Endothelial cell of umbilical vein (primary cell): ENCODE measurements at places on chromosomes 4 and X. TPM values are rescaled to one million over a fixed set of nuclear protein-coding genes. Genes with fewer than 3 reads are reported as not detected.
A peak's percentile ranks its signal among the peaks of the same experiment; 100 is the strongest.

- no peak overlapping the region for H3K27ac ChIP-seq
- no peaks in the 10 kb centered on the region for H3K36me3 ChIP-seq
- peak overlapping the region; percentile 6 for H3K4me3 ChIP-seq
Measured at GRCh38 chr4:3765271-3766035, 732 bp upstream of the ADRA2C start.

- H3K36me3 ChIP-seq = no peaks in the 10 kb centered on the region
- DNase-seq = no peak
- H3K4me3 ChIP-seq = no peak overlapping the region
- no peaks in the 10 kb centered on the region for H3K27me3 ChIP-seq
- no peak overlapping the region for H3K27ac ChIP-seq
Measured at GRCh38 chr4:105357258-105357980, 116.4 kb downstream of the PPA2 start.

- H3K36me3 ChIP-seq = no peaks in the 10 kb centered on the region
- H3K27ac ChIP-seq = no peak overlapping the region
- H3K4me3 ChIP-seq = no peak overlapping the region
- no peak for DNase-seq
Measured at GRCh38 chr4:18844726-18845125, 823.2 kb upstream of the LCORL start.

DNA sequence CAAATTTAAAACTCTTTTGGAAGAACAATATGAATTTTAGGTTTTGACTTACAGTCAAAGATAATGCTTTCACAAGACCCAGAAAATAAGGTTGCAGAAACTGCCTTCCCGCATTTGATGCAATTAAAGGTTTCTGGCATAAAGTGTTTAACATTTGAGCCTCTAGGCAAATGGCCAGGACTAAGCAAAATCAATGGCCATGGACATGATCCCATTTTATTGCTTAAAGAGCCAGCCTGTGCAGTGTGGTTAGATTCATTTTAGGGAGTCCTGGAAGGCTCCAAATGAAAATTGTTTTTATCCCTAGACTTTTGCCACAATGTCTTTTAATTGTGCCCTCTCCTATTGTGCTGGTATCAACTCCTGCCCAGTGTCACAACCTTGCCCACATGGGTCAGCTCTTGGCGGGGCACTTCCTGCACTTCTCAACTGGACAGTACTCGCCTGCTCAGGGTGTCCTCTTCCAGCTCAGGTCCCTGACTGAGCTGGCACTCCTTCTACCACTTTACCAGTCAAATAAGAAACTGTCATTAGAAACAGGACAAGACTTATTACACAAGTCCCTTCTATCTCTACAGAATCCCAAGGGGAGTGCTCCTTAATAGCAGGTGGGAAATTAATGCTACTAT, 208.4 kb upstream of the NPY2R start:
- H3K27ac ChIP-seq = no peak overlapping the region
- H3K27me3 ChIP-seq = no peaks in the 10 kb centered on the region
- H3K4me3 ChIP-seq = no peak overlapping the region
- no peak for DNase-seq
- no peaks in the 10 kb centered on the region for H3K36me3 ChIP-seq

- no peaks in the 10 kb centered on the region for H3K36me3 ChIP-seq
- H3K4me1 ChIP-seq = no peaks in the 10 kb centered on the region
- no peak for DNase-seq
- H3K4me3 ChIP-seq = no peak overlapping the region
Measured at GRCh38 chrX:150409964-150410363, 46.8 kb downstream of the MAMLD1 start.

BEX2 gene
- 0.88 and 1.4 TPM in 2 replicates for total RNA-seq

PCDH18 gene
- total RNA-seq = 1.4 and 1.5 TPM in 2 replicates

COX7B gene
- 229 and 230 TPM in 2 replicates for total RNA-seq
